Kidney epithelial cell (primary cell): ENCODE measurements at places on chromosomes 4 and X.

DNA sequence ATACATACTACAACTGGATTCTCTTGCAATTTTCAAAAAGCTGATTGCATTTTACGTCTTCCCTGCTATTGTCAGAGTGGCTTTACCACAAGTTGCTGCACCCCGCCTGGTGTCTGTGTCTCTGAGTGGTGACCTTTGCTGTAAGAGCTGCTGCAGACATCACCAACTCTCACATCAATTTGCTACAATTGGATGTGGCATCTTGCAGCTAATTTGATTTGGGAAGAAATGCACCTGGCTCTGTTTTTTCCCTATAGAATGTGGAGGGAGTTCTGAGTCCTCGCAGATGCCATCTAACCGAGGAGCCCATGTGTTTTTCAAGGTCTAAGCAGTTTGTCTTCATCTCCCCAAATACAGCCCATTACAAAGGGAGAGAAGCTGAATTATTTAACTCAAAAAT, 73.8 kb upstream of the PHOX2B start:
- no peak for DNase-seq

DNA sequence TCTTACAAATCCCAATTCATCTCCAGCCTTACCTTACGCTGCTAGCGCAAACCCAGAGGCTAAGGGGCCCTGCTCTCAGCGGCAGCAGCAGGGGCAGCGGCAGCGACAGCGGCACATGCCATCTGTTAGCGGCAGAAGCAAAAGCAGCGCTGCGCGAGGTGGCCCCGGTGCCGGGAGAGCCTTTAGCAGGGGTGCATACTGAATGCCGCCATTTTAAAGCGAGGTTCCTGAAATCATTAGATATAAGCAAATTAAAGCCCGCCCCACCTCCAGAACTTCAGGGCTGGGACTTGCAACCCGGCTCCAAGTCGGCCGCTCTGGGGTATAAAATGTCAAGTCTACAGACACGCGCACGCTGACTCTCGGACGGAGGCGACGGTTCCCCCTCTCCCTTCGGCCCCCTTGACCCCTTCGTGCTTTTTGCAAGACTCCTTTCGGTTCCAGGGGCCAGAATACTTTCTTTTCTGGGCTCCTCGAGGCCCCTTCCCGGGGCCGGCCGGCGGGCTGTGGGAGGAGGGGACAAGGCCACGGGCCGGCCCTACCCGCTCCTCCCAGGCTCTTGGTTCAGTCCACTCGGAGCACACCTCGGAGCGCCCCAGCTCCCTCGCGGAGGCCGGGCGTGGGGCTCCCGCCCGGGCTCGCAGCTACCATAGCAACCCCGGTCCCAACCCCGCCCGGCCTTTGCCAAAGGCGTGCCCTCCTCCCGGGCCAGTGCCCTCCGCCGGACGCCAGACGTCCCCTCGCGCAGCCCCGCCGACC, at the start of gene MBNL3:
TSS of gene MBNL3 (minus strand) at position 220 of the 759 bp plus-strand sequence. CDS start 49,427 bp downstream, outside the sequence.
- DNase-seq: no peak

DNA sequence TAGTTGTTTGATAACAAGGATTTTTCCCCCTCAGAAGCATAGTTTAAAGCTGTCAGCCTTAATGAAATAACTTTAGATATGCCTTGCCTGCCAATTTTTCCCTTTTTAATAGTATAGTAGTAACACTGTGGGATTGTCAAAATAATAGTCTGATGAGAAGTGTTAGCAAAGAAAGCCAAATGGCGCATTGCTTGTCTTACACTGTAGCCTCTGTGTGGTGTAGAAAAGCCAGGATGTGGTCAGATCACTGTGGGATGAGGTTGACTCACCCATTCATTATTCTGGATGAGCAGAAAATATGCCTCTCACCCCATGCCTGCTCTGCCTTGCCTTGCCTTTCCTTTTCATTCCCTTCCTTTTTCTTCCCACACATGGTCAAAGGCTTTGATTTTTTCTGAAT, 257.8 kb upstream of the NRK start:
- peak; percentile 58 for DNase-seq

GRCh38 chr4:11469650-11470437, 41.1 kb upstream of the HS3ST1 start:
- DNase-seq: no peak

DNA sequence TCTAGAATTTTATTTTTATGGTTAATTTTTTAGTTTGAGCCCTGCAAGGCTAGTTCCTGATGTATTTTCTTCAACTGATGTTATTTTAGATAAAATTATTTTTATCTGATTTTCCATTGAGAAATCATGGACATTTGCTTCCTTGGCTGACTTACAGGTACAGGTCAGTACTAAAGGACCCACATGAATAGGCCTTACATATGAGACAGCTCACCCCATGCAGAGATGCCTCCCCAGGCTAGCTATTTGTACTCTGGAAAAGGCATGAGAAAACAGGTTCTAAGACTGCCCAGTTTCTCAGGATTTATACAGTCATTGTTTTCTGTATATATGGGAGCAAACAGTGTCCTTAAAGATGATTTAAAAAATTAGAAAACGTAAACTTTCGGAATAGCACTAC, 255.5 kb downstream of the BMPR1B start:
- no peak for DNase-seq

DNA sequence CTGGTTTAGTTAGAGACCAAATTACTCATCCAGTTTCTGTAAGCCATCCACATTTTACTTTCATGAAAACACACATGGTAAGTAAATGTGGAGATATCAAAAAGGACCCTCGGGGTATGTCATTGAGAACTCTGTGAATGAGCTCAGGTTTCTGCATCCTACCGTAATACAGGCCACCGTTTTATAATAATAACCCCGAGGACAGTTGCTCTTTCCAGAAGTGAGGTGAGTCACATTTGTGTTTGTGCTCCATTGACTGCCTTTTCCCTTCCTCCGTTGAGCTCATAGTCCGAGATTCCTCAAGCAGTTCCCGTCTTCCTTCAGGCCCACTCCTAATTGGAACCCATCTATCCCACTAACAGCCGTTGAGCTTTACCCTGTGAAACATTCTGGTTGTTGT, 95.3 kb downstream of the GRID2 start:
- DNase-seq: no peak

DNA sequence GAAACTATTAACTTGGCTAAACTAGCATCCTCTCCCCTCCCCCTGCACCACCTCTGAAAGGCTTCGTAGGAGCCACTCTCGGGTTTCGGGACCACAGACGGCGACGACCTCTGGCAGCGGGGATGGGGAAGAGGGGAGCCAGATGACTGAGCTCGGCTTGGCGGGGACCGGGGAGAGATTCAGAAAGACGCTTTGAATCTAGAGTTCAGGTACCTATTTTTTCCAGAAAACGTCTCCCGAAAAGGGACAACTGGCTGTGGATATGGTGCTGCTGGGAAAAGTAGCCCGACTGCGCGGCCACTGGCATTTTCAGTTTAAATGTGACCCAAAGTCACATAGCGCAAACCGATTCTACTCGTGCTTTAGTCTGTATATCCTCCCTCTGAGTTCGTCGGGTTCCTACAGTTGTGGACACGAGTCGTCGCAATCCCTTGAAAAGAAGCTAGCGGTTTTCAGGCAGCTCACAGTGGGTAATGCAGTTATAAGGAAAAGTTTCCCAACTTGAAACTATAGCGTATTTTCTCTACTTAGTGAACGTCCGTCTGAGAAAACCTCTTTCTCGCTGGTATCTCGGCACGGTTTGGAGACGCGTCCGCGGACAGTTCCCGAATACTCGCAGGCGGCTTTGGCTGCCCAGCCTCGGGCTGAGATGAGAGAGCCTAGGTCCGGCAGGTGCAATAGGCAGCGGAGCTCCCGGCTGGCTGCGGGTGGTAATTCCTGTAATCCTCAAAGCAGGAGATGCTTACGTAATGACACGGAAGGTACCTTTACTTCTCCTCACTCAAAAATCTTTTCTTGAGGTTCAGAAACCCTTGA, 1.3 kb downstream of the PARM1 start:
- no peak for DNase-seq

DNA sequence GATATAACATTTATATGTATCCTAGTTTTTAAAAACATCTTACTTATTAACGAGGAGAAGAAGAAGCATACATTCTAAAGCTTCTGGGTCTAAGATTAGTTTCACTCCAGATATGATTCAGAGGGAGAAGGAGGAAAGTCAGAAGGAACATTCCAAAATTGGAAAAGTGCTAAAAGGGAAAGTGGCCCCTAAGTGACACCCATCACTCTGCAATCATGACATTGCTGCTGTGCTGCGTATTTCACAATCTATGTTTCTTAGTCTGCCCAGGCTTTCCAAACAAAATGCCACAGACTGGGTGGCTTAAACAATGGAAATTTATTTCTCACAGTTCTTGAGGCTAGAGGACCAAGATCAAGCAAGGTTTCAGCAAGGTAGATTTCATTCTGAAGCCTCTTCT, 72.5 kb upstream of the ATOH1 start:
- no peak for DNase-seq

DNA sequence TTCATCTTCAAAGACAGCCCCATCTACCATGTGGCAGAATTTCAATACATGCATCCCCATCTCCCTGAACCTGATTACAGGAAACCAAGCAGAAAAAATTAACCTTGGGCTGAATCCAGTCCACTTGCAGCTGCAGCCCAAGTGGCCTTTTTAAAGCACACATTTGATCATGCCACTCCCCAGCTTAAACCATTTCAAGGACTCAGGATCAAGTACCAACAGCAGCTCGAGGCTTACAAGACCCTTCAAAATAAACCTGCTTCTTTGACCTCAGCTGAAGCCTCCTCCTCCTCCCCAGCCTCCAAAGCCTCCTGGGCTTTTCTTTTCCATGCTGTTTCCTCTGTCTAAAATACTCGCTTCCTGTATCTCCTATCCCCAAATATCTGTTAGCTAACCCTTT, 50.7 kb upstream of the KIT start:
- DNase-seq: no peak

GRCh38 chr4:154399259-154399974, 92.2 kb downstream of the DCHS2 start:
- DNase-seq: peak; percentile 10

GRCh38 chr4:20532871-20533870, 167.1 kb upstream of the PACRGL start:
- peak; percentile 34 for DNase-seq

DNA sequence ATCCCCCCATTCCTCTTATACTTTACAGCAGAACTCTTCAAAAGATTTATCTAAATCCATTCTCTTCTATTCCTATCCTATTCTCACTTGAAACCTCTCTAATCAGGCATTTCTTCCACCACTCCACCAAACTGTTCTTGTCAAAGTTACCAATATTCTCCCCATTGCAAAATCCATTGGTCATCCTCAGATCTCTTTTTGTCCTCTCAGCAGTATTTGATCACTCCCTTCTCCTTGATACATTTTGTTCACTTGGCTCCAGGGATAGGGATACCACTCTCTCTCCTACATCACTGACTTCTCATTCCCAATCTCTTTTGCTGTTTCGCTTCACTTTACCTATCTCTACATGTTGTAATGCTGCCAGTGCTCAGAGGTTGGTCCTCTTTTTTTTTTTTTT, 2.8 kb upstream of the MTMR8 start:
- no peak for DNase-seq

GRCh38 chr4:43234626-43235415, 342.3 kb downstream of the GRXCR1 start:
- no peak for DNase-seq

DNA sequence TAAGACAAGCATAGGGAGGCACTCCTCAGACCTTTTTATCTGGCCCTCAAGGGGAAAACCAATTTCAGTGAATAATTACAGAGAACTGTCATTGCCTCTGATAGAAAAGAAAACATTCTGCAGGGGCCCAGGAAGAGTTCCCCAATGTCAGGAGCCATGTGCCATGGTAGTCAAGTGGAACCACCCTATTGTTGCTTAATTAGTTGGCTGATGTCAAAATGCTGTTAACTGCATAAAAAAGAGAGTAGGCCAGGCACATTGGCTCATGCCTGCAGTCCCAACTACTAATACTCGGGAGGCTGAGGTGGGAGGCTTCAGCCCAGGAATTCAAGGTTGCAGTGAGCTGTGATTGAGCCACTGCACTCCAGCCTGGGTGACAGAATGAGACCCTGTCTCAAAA, 28.6 kb upstream of the OGT start:
- DNase-seq: no peak

DNA sequence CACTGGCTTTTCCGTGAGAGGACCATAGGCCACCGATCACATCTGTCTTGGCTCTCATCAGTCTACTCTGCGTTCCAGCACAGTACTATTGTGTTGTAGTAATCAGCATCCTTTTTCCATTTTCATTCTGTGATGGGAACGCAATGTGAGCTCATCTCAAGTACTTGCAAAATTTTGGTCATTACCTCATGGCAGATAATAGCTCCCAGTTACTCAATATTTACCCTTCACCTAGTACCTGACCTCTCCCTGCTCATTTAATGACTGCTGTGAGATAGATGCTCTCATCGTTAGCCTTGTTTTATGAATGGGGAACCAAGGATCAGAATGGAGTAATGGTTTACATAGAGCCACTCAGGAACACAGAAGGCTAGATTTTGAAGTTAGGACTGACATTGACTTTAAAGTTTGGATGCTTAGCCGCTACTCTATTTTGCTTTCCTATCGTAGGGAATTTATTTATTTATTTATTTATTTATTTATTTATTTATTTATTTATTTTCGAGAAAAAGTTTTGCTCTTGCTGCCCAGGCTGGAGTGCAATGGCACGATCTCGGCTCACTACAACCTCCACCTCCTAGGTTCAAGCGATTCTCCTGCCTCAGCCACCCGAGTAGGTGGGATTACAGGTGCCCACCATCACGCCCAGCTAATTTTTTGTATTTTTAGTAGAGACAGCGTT, 6.5 kb upstream of the GPR101 start:
- no peak for DNase-seq

DNA sequence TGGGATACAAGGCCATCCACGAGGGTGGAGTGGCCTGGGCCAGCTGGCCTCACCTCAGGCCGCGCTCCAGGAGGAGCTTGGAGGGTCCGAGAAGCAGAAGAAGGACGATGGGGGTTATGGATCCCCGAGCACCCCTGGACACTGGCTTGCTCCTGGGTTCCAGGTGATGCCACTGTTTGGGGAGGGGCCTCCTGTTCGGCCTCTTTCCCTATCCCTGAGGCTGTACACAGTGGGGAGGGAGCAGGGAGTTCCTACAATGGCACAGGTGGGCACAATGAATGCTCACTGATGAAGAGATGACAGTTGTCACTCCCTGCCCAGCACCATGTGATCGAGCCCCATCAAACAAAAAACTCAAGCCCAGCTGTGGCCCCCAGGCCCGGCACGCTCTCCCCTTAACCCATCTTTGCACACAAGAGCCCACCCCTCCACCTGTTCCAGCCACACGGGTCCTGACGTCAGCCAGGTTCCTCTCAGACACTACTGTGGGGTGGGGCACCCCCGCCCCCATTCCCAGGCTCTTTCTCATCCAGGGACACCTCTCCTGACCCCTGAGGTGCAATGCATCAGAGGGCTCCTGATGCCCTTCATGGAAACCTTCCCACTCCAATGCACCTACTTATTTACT, 70.3 kb downstream of the WFS1 start:
- no peak for DNase-seq

- no peak for DNase-seq
These were observed 28.3 kb downstream of the MAEA start for GRCh38 chr4:1318046-1318375.

DNA sequence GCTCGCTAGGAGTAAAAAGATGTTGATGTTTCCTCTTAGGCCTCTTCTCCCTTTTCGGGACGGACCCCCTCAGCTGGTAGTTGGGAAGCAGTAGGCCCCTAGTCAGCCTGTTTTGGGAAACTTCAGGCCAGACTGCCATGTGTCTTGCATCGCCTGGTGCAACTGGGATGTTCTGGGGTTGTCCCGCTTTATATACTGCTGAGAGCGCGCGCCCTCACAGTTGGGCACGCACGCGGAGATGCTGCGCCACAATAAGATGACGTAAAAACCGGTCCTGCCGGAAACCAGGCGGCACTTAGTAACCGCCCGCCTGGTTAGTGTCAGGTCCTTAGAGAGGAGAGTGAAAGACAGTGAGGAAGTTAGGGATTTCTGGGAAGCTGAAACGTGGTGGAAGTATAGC, 231.3 kb upstream of the CT83 start:
- no peak for DNase-seq

GRCh38 chr4:182188622-182189021, 54.6 kb upstream of the TENM3 start:
- no peak for DNase-seq
